Femur (tissue), 1 donor: ENCODE measurements at places on chromosomes 12 and 14.

DNA sequence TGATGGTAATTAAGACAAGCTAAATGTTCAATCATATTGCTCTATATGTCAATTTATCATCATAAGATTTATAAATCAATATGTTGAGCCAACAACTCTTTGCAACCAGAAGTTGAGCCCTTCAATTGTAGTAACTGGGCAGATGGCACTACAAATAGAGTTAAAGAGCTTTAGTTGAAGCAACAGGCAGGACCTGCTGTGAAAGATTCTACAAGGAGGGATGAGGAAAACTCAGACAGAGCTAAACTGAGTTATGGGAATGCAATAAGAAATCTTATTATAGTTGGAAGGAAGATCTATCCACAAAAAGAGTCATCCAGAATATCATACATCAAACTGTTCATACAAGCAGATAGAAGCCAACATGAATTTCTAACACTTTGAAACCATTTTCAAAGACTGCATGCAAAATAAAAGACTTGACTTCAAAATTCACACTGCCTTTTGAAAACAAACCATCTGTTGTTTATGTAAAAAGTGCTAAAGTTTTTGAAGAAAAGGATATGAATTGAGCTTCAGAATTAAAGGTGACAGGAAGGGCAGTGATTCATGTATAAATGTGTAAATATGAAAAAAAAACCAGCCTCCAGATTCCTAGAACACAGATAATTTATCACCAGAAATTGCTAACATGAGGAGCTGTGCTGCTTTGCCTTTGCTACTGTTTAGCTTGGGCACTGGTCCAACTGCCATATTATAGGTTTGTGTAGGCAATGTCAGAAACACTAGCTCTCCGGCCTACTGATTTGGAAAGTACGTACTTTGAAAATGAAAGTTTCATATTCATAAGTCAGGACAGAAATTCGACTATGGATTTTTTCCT, 133.2 kb downstream of the SLC35F4 start:
- DNase-seq = peak; percentile 61

GRCh38 chr12:106150555-106150954, 11.8 kb upstream of the NUAK1 start:
- DNase-seq = no peak

DNA sequence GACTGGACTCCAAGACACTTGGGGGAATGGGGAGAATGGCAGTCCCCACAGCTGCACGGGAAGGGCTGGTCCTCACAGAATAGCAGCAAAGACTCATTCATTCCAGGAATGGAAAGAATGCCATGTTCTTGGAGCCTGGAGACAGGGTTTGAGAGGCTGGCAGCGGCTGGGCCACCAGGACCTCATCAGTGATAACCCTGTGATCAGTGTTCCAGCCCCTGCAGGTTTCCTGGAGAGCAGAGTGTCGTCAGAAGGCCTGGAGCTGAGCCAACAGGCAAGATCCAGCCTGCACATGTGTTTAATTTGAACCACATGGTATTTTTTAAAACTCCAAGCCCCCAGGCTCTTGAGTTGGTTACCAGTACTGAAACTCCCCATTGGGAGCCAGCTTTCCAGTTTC, 11.3 kb downstream of the BDKRB1 start:
- peak; percentile 70 for DNase-seq

- no peak for DNase-seq
These were observed 37.8 kb downstream of the BCL2L14 start for GRCh38 chr12:12108441-12109058.

DNA sequence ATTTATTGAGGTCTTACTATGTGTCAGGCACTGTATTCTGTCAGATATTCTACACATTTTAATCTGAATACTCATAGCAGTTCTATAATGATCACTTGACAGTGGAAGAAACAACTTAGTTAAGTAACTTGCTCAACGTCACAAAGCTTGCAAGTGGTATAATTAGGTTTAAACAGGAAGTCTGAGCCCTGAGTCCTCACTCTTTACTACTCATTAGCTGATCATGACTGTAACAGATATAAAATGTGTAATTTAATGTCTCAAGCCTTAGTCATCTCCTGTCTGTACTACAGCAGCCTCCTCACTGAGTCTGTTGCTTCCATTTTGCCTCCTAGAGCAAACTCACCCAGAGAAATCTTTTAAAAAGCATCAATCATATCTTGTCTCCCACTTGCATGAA, 38.9 kb downstream of the PPP4R4 start:
- no peak for DNase-seq
